ENCODE measurements at places on chromosomes 3 and 15.
A peak's percentile ranks its signal among the peaks of the same experiment; 100 is the strongest.

DNA sequence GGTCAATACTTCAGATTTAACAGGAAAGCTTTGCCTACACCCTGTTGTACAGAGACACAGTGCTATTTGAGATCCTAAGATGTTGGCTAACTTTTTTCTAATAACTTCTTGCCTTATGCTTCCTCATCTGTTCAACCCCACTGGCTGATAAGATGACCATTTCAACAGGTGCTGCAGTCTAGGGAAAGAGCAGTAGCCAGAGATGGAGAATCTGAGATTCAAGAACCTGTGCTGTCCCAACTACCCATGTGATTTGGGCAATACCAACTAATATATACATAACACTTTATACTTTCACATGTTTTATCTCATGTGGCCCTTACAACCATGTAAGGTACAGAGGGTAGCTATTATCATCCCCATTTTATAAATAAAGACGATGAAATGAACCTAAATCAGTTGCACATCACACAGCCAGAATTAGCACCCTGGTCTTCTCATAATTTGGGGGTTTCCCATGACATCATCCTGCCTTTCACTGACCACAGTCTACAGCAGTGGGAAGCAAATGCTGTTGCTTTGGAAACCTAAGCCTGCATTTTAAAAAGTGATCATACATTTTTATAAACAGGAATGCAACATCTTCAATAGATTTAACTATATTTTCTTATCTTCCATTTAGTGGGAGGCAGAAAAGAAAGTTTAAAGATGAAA lies 9.7 kb downstream of the TTC23 start:
- no peak for ATAC-seq

GRCh38 chr15:39939487-39940452 lies 5.9 kb downstream of the EIF2AK4 start:
- no peak for ATAC-seq

DNA sequence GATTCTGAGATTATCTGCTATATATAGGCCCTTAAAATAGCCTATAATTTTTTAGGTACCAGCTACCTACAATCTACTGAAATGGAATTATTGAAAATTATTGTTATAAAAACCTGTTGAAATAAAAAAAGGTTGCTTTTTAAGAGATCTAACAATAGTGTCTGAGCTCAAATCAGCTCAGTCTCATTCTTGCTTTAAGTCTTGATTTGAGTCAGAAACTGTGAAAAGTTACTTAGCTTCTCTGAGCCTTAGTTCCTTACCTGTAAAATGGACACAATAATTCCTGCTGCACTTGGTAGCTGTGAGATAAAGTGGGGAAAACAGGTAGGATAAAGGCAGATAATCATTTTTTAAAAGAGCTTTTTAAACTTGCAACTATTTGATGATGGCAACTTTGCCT lies 118.8 kb upstream of the UBE2E2 start:
- no peak for ATAC-seq

DNA sequence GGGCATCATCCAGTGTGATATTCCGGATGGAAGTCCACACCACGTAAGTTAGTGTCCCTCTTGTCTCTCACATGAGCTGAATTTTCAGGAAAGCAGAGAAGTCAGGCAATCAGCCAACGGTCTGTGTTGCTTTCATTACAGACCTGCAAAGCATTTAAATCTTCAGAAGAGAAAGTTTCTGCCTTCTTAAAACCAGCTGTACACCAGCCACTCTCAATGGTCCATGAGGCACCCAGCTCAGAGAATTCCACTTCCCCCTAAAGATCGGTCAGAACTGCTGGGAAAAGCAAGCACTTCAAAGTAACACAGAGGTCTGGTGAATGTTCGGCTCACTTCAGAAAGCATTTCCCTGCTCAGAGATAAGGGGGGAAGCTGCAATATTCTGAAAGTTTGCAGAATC lies 903.7 kb downstream of the EPHA3 start:
- no peak for ATAC-seq

DNA sequence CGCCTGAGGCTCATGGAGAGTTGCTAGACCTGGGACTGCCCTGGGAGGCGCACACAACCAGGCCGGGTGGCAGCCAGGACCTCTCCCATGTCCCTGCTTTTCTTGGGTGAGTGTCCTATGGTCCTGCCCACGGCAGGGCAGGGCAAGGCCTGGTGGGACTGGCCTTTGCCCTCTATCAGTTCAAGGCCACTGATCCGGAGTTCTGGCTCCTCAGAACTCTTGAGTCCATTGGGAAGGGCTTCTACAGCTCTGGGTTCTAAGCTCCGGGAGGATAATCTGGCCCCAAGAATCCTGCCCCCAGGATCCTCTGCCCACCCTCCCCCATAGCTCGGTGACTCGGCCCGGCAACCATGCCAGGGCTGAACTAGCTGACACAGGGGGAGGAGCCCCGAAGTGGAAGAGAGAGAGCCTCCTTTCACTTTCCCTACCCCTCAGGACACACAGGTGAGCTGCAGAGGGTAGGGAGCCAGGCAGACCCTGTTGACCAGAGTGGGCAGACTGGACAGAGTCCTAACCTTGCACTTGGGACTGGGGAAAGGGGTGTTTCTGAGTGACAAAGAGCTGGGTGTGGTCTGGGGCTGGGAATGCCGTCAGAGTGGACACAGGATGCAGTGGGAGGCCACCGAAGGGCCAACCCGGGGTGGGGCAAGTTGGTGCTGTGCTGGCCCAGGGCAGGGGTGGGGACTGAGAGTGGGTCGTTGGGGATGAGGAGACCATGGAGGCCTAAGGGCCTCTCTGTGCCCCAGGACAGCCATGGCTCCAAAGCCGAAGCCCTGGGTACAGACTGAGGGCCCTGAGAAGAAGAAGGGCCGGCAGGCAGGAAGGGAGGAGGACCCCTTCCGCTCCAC lies 664 bp downstream of the PARP3 start:
- peak; percentile 1 for ATAC-seq

GRCh38 chr3:120130656-120131055 lies 36.4 kb upstream of the GSK3B start:
- no peak for ATAC-seq

GRCh38 chr3:53230789-53231188 lies 25.0 kb downstream of the TKT start:
- no peak for ATAC-seq

- ATAC-seq, result no peak
These were observed 16.0 kb upstream of the NR2F2 start for GRCh38 chr15:96314518-96314917.

- no peak for ATAC-seq
These were observed 370.4 kb upstream of the TPRG1 start for GRCh38 chr3:188801393-188801792.

GRCh38 chr3:189188466-189188865 lies 16.7 kb downstream of the TPRG1 start:
- ATAC-seq, result peak; percentile 25

DNA sequence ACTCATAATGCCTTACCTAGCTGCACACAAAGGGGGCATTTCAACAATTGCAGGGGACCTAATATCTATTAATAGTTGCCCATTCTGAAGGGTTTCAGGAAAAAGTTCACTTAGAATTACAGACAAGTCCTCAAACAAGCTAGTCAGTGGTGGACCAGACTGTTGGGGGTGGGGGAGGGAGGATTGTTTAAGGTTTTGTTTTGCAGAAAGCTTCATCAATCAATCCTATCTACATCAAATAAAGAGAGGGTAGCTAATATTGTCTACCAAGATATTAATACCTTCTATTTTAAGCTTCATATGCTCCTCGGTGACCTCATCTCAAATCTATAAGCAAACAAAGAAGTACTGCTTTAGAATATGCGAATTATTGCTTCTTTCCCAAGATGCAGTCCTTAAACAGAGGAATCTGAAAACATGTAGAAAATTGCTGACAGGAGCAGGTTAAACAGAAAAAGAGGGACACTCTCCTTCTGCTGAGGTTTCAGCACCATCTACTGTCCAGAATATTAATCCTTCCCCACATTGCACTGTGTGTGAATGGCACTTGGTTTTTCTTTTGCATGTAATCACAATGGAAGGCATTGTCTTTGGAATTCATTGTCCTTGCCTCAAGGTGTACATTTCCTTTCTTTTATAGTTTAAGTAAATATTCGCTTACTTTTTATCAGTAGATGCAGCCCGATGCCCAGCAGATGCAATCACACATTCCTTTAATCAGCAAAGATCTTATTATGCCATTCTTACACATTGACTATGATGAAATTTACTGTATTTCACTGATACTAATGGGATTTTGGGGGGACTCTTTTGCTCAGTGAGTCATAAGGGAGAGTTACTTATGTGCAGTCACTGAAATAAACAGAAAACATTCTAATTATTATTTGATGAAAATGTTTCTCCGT lies 94.7 kb downstream of the IL5RA start:
- no peak for ATAC-seq

DNA sequence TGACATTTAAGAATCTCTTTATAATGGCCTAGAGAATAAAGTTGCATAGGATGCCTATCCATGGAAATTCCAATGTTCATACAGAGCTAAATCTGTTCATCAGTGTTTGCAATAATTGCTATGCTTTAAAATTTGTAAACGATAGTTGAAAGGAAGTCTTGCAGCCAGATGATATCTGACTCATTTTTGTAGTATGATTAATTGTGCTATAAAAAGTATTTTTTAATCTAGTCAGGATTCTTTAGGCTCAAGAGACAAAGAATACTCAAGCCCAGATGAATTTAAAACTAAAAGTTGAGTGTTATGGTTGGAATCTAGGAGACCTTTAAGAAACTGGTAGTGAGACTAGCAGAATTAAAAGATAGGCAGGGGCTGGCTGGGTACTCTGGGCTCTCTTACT lies 50.5 kb downstream of the SUCNR1 start:
- no peak for ATAC-seq

DNA sequence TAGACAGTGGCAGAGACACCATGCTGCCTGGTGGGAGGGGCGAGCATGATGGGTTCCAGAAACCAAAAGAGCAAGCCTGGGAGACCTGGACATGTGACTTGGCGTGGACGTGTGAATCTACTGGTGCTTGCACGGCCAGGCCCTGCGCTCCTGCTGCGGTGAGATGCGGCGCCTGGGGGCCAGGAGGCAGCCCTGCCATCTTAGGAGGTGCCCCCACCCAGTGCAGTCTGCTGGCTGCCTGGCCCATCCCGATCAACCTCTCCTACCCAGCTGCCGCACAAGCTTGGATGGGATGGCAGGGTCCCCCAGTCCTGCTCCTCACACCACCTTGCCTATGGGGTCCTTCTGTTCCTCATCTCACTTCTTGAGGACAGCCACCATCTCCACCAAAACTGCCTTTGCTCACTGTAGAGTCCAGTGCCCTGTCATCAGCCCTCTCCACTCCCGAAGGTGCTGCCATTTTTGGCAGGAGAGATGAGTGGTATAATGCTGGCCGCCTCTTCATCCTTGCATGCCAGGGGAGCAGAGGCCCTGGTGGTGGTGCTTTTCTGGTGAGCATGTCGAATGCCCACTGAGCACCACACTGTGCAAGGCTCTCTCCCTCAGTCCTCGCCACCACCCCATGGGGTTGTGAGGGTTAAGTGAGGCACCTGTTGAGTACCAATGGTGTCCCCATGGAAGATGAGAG lies 3.1 kb upstream of the ABTB1 start:
- no peak for ATAC-seq

DNA sequence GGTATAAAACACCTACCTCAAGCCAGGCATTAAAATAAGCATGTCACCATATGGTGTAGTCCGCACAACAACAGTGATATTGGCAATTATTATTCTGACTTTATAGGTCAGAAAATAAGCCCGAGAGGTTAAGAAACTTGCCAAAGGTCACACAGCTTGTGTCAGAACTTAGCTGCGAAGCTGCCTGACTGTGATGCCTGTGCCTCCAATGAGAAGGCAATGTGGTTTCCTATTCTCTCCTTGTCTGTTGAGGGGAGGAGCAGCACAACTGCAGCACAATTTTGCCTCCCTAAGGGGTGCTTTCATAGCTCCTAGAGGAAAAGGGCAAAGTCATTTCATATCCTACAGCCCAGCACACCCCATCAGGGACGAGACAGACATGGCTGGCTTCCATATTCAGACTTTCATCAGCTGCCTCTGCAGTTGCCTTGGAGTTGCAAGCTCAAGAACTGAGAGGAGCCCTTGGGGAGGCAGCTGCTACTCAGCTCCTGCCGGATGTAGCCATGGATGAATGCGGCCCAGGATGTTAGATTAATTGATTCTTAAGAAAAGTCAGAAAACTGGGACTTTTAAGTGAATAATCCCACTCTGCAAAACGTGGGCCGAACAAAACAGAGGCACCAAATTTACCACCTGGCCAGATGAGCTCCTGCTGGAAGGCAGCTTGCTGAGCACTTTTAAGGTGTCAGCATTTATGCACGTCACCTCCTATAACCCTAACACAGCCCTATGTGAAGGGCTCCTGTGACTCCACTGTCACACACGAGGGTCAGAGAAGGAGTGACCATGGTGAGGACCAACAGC lies 38.5 kb downstream of the MYO5C start:
- no peak for ATAC-seq

DNA sequence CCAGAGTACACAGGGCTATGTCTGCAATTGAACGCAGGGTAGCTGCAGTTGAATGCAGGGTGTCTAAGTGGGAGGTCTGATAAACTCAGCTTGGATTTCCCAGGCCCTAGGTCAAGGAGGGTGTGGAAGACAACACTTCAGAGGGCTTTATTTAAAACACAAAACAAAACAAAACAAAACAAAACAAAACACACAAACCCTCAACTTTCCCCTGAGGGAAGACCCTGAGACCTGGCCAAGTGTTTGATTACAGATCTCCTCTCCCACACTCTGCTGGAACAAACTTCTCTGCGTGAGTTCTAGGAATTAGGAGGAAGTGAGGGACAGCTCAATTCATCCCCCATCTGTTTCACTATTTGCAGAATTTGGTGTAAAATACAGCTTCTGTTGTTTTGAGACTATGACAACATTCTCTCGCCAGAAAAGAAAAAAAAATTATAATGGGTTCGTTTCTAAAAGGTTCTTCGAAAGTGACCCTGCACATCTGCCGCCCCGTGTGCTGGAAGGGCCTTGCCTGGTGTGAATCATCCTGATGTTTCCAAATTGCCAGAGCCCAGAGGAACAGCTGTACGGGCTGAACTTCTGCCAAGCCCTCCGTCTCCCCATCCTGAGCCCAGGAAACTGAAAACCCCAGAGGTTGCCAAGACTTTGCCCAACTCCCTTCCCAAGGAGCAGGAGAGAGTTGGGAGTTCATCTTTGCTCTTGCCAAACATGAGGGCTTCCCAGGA lies 73.3 kb upstream of the RAD18 start:
- ATAC-seq, result peak; percentile 88

DNA sequence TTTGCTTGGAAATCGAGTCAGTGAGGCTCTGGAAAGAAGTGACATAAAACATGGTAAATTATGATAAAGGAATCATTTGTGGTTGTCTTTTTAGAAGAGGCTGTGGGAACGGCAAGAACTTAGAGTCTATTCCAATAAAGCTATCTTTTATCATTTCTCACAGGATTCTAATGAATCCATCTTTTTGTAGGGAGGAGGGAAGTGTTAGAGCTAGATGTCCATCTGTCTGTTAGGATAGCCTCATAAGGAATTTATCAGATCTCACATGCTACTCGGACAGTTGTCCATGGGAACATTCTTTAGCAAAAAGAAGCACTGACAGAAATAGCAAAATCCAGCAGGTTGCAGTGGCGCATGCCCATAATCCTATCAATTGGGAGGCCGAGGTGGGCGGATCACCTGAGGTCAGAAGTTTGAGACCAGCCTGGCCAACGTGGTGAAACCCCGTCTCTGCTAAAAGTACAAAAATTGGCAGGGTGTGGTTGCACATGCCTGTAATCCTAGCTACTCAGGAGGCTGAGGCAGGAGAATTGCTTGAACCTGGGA lies 37.0 kb downstream of the STARD9 start:
- ATAC-seq, result no peak

GRCh38 chr15:60406513-60407414 lies 9.0 kb upstream of the ANXA2 start:
- ATAC-seq, result no peak
